ENCODE measurements at places on chromosomes 7 and 10.

- DNase-seq, result no peak
Measured at GRCh38 chr10:11720260-11720741, 21.9 kb upstream of the ECHDC3 start.

DNA sequence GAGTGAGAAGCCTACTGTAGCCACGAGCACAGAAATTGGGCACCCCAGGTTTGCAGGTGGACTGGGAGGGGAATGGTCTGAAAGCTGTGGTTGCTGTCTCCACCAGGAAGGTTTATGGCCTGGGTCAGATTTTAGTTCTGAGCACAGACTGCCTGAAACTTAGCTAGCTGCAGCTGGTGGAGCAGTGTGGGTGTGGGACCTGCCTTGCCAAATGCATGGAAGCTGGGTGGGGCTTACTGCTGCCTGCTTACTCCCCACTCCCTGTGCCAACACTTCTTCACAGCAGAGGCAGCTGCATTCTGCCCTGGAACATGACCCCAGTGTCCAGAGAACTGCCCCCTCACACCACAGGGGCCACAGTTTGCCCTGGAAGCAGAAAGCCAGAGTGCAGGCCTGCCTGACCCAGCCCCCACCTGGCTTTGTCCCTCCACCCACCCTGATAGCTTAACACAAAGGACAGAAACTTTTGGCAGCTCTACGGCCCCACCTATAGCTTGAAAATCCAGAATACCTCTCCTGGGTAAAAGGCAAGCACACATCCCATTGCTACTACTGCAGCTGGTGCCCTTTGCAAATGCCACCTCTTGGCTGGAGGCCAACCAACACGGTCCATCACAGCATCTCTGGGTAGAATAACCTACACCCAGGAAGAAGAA, 281.6 kb downstream of the AGMO start:
- no peak for DNase-seq

DNA sequence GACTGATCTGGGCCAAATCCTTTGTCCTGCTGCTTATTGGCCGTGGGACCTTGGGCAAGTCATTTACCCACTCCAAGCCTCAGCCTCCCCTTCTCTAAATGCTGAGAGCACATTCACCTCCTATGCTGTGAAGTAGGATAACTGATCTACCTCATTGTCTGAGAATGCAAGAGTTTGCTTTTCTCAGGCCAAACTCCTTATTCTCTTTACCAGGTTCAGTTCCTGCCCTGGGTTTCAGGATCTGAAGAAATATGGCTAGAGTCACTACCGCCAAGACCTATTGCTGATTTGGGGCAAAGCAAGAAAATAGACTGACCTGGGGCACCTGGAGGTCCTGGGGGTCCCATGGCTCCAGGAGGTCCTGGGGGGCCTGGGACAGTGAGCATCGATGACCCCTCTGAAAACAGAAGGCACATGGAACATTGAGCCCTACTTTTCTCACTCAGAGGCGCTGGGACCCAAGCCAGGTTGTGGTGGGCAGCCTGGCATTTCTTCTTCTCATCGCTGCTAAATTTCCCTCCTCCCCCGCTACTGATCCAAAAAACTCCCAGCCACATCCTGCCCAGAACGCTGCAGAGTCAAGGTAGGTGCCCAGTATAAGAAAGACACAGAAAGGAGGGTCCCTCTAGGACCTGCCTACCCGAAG, 42.4 kb downstream of the COL17A1 start:
- no peak for DNase-seq

- no peak for DNase-seq
Measured at GRCh38 chr10:86461963-86462804, 59.4 kb downstream of the WAPL start.

GRCh38 chr7:38658921-38659320, 27.7 kb upstream of the AMPH start:
- DNase-seq, result no peak

DNA sequence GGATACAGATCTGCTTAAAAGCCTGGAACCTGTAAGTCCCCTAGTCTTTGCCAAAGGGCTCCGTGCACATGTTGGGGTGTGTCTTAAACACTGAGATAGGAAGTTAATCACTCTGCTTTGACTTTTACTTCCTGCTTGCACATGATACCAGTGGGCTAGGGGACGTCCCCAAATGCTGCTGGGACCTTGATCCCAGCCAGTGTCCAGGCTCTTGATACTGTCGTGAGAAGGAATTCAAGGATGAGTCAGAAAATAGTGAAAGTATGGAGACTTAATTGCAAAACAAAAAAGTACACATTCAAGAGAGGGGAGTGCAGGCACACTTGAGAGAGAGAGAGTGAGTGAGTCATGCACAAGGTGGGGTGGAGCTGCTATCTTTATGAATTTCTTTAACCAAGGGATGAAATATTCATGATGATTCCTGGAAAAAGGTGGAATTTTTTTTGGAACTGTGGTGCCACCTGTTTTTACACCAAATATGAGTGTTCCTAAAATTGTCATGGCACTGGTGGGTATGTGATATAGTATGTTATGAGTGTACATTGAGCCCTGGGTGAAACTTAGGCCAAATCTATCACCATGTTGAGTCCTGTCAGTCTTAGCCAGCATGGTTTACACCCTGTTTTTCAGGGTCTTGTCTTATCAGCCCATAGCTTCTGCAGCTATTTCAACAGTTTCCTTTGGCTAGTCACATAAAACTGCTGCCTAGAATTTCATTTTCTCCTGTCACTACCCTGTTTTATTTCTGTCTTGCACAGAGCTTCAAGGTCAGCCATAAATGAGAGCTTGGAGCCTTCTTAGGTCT, 88.3 kb upstream of the CYP26C1 start:
- DNase-seq, result no peak

- DNase-seq, result no peak
Measured at GRCh38 chr7:19969859-19970493, 196.6 kb upstream of the TMEM196 start.

DNA sequence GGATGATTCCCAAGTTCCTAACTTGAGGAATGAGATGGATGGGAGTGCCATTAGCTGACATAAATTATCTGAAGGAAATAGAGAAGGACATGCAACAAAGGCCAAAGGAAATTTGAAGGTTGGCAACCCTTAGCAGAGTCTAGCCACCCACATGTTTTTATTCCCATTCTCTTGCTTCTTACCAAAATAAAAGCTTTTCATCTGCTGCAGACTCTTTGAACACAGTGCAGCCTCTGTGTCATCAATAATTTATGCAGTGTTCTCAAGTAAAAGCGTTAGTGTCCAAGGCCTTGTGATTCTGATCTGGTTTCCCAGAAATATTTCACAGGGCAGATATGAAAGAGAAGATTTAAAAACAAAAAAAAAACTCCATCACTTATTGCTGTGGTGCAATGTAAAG, 98.5 kb downstream of the ST7 start:
- DNase-seq, result no peak

DNA sequence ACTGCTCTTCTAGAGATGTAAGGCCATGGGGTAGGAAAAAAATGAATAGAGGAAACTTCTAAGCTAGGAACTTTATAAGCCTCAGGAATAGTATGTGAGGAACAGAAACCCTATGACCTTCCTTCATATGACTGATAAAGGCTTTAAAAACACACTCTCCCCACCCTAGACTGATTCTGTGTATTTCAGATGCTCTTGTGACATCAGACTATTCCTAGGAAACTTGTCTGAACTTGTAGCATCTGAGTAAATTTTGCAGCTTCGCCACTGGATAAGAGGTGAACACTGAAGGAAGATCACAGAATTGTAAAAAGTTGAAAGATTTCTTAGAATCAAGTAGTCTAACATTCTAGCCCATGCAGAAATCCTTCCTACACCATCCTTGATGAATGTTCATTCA, 31.0 kb upstream of the CBLL1 start:
- DNase-seq, result no peak

- DNase-seq, result no peak
Measured at GRCh38 chr10:100759331-100759730, 13.9 kb downstream of the PAX2 start.

GRCh38 chr10:101769541-101770180, 6.3 kb downstream of the FGF8 start:
- no peak for DNase-seq

- DNase-seq, result no peak
Measured at GRCh38 chr7:79714081-79714480, 260.6 kb upstream of the MAGI2 start.

GRCh38 chr10:62638062-62638477, 166.4 kb upstream of the ADO start:
- DNase-seq, result no peak

DNA sequence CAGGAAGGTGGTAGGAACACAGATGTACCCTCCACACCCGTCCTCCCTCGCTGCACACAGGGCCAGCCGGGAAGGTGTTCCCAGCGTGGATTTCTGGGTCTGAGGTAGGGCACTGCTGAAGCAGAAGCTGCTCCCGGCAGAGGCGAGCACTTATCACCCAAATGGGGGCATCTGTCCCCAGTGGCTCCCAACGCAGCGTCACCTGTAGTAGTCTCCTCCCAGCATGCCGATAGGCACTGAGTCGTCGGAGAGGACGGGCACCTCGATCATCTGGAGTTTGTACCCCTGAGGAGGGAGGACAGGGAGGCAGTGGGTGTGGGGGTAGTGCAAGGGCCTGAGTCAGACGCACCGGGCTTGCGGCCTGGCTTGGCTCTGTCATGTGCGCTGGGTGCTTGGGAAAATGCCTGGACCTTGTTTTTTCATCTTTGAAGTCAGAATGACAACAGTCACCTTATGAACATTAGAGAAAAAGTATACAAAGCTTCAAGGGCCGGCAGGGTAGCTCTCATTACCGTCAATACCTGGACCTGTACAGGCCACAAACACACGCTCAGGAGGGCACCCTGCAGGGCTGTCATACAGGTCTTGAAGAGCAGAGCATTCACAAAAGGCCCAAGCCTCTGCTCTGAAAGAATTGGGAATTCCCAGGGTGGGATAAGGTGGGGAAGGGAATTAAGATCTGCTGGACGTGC, 3.1 kb upstream of the PYROXD2 start:
- DNase-seq, result no peak

- DNase-seq, result no peak
Measured at GRCh38 chr7:13050703-13051102, 363.3 kb downstream of the ARL4A start.

GRCh38 chr10:100631192-100631591, 95.4 kb downstream of the HIF1AN start:
- no peak for DNase-seq

Data from activated CD8-positive, alpha-beta memory T cell treated with anti-CD3 and anti-CD28 coated beads for 1 hour (primary cell).